Activated T-cell treated with anti-CD3 and anti-CD28 coated beads for 4 hours (primary cell): ENCODE measurements at places on chromosomes 3 and 15.
A peak's percentile ranks its signal among the peaks of the same experiment; 100 is the strongest.

DNA sequence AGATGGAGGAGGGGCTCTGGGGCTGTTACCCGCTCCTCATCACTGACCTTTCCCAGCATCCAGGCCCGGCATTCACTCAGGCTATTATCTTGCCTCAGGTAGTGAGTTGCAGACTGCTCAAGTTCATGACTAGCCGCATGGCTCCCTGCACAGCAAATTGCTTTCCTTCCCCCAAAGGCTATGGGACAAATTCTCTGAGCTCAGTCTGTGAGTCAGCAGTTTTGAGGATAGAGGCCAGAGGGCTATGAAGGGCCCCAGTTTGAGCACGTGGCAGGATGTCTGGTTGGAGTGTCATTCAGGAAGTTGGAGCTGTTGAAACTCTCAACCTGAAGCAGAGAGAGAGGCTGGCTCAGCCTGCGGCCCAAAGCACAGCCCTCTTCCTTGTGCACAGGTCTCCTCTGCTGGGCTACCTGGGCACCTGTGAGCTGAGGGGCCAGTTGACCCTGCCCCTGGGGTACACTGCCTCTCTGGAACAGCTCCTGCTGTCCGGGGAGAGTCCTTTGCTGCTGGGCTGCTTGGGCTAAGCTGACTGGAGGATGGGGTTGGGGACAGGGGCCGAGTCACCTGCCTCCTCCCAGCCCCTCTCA is 7.9 kb downstream of the FAH start:
- DNase-seq, result no peak

DNA sequence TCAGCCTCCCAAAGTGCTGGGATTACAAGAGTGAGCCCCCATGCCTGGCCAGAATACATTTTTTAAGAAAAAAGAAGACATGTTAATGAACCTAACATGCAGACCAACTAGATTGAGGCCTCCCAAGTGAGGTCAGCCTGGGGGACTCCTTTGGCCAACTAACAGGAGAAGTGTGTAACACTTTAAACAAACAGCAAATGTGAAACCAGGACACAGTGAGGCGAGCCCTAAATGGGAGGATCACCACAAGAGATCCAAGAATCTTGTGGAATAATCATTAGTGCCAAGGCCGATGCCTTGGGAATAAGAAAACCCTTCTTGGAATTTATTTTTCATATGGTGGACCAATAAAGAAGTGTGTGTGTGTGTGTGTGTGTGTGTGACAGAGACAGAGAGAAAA is 73.9 kb downstream of the ATP10A start:
- DNase-seq, result no peak

DNA sequence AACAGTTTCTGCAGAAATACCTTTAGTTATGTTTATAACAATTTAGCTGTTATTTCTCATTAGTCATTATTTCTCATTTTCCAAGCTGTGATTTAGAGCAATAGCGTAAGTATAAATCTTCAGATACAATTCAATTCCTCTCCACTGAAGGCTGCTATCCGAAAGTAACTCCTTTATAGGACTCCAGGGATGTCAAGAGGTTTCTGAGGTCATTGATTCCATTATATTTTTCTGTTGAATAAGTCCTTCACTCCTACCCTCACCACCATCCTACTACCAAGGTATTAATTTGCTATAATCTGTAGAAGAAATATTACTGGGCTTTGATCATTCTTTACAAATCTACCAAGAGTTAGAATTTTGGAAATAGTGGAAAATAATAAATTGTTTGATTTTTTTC is 285.7 kb downstream of the CADM2 start:
- DNase-seq, result no peak

- DNase-seq, result no peak
Measured at GRCh38 chr3:152155246-152156020, 113.3 kb upstream of the MBNL1 start.

- no peak for DNase-seq
Measured at GRCh38 chr15:48834756-48835155, 23.9 kb upstream of the CEP152 start.

DNA sequence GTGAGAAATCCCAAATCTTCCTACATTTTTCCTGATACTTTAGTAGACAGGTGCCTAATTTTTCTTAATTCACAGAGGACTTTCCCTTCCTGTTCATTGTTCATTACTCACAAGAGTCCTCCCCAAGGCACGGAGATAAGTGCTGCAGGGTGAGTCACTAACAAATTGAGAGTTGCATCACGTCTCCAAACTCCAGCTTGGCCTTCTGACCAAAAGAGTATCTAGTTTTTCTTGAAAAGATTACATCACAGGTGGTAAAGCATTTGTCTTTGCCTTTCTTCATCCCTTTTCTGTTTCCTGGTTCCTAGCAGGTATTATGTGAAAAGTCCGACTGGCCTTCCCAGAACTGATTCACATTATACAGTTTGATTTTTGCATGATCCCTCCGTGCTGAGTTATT is 24.9 kb upstream of the RASGRP1 start:
- no peak for DNase-seq

GRCh38 chr15:77634266-77634962 is 1.7 kb upstream of the LINGO1 start:
- DNase-seq, result peak; percentile 43
